ENCODE measurements at places on chromosomes 11 and 22.
A peak's percentile ranks its signal among the peaks of the same experiment; 100 is the strongest.

- DNase-seq = no peak
Measured at GRCh38 chr11:23405350-23405937, 545.2 kb upstream of the CCDC179 start.

- peak; percentile 35 for DNase-seq
Measured at GRCh38 chr11:78424334-78425270, 7.0 kb upstream of the GAB2 start.

DNA sequence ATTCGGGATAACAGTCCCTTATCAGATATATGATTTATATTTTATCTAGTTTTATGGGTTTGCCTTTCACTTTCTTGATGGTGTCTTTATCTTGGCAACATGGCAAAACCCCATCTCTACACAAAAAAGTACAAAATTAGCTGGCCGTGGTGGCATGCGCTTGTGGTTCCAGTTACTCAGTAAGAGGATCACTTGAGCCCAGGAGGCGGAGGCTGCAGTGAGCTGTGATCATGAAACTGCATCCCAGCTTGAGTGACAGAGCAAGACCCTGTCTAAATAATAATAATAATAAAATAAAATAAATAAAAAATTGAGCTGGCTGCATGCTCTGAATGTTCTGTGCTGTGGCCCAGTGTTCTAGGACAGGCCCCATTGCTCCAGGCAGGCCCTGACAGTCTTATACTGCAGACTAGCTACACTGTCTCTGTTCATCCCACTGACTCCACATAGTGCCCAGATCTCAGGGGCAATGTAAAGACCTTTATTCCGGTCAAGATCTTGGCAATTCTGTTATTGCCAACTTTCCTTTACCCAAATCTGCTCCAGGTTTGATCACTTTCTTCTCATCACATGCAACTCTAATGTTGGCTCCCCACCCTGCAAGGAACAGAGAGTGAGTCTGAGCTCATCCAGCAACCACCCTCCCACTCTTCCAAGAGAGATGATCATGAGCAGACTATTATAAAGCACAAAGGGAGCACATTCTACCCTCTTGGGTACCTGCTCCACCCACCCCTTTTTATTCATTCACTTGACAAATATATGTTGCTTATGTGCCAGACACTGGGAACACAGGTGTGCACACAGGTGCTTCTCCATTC is 8.8 kb downstream of the HSPA8 start:
- no peak for DNase-seq

GRCh38 chr11:63670433-63671321 is 499 bp downstream of the ATL3 start:
- DNase-seq = peak; percentile 45

DNA sequence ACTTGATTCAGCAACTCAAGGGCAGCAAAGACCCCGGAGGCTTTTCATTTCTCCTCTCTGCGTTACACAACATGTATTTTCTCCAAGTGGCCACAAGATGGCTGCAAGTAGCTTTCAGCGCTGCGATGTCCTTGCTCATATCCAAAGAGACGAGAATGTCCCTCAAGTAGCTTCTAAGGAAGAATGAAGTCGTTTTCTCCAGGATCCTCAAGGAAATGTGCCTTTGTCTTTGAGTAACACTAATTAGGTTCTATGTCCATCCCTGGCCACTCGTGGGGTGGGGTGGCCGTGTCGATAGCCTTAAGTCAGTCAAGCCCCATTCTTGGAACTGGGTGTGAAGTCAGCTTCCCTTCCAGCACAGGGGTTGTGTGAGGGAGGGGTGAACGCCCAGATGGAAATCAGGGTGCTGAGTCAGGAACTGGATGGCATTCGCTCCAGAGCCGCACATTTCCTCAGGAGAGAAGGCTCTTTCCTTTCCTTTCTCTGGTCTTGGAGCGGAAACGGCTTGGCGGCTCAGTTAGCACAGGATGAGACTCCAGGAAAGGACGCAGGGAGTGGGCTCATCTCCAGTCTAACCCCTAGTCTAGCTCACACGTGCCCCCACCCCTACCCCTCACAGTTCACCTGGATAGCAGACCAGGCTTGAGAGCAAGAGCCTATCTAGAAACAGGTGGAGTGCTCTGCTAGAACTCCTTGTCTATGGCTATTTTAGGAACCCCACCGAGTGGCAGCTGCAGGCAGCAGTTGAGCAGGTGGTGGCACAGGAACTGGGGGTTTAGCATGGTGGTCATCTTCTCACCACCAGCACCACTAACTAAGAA is 44.3 kb downstream of the NNMT start:
- DNase-seq = peak; percentile 76

- DNase-seq = no peak
Measured at GRCh38 chr22:37128555-37129281, 19.2 kb upstream of the TMPRSS6 start.

DNA sequence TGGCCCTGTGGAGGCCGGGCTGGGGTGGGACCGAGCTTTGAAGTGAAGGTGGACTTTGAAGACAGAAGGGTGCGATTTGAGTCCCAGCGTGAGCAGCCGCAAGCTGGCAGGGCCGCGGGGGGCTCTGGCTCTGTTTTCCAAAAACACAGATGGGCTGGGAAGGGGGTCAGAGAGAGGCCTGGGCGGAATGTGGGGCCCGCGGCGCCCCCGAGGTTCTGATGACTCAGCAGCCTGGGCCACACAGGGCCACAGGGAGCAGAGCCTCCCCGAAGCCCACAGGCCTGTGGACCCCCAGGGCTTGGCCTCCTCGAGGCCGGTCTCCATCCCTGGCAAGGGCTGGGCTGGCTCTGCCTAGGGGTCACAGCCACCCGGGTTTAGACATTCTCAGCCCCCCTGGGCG is 6.1 kb downstream of the INS start:
- no peak for DNase-seq

GRCh38 chr11:72573072-72573854 is 101.0 kb downstream of the PDE2A start:
- DNase-seq = no peak

DNA sequence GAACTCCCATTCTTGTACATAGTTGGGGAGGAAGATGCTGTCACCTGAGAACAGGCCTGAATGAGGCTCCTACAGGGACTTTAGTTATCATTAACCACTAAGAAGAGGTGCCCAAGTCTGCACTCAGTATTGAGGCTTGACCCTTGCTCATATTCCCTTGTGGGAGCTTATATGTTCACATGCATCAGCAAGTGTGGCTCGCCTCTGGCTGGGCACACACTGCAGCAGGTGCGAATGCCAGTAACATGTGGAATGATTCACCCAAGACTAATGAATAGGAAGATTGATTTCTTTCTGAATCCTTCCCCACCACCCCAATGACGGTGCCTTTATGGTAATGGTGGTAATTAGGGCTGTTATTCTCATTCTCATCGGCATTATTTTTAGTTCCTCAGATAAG is 127.3 kb downstream of the FEZ1 start:
- no peak for DNase-seq

GRCh38 chr11:47536915-47537314 is 16.0 kb downstream of the CELF1 start:
- no peak for DNase-seq

DNA sequence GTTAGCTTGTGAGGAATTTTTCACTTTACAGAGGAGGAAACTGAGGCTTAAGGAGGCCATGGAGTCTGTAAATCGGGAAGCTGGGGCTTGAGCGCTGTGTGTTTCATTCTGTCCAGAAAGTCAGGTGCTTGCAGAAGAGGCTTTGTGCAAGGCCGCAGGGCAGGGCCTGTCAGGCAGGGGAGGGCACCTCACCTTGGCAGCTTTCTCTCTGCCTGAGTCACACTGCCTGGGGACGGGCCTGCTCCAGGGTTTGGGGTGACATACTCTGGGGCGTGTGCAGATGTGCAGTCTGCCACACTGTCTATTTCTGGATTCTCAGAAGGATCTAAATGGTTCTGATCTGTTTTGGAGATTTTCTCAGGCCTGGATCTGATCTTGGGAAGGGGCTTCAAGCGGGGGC is 8.4 kb downstream of the INCENP start:
- DNase-seq = no peak

GRCh38 chr11:94424662-94425061 is 23.4 kb upstream of the GPR83 start:
- DNase-seq = peak; percentile 33

DNA sequence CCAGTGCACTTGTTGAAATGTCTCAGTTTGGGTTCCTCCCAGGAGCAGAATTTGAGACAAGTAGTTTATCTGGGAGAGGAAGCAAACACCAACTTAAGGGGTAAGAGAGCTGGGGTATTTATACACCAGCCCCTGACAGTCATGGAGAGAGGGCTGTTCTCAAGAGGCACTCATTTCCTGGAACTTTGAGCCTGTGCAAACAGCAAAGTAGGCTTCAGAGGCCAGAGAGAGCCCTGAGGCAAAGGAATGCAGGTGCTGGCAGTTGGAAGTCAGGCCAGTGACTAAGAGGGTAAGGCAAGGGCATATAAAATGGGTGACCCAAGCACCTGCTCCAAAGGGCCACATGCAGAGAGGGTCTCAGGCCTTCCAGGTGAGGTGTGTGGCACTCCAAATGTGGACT is 16.1 kb downstream of the MS4A18 start:
- DNase-seq = no peak

- DNase-seq = peak; percentile 43
Measured at GRCh38 chr11:12085371-12086251, 24.8 kb upstream of the MICAL2 start.

DNA sequence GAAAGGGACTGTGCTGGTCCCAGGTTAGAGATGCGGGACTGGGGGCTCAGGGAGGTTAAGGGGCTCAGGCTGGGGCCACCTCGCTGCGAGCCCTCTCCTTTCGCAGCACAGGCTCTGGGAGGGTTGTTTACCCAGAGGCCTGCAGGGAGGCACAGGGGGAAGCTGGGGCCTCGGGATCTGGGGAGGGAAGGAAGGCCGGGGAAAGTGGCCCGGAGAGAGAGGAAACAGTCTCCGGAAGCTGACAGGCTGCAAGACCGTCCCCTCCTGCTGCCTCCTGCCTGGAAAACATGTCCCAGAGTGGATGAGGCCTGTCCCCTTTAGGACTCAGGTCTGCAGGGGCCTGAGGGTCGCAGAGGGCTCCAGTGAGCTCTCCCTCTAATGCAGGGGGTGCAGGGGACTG is 45.4 kb downstream of the MYO7A start:
- DNase-seq = no peak

- no peak for DNase-seq
Measured at GRCh38 chr11:110600322-110600721, 111.9 kb downstream of the ARHGAP20 start.

DNA sequence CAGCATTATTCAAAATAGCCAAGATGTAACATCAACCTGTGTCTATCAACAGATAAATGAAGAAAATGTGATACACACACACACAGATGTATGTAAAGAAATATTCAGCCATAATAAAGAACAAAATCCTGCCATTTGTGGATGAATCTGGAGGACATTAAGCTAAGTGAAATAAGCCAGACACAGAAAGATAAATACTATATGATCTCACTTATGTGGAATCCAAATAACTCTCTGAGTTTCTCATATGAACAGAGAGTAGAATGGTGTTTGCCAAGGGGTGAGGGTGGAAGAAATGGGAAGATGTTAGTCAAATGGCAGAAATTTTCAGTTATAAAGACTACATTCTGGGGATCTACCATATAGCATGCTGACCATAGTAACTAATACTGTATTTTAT is 224.2 kb downstream of the GUCY1A2 start:
- peak; percentile 54 for DNase-seq

DNA sequence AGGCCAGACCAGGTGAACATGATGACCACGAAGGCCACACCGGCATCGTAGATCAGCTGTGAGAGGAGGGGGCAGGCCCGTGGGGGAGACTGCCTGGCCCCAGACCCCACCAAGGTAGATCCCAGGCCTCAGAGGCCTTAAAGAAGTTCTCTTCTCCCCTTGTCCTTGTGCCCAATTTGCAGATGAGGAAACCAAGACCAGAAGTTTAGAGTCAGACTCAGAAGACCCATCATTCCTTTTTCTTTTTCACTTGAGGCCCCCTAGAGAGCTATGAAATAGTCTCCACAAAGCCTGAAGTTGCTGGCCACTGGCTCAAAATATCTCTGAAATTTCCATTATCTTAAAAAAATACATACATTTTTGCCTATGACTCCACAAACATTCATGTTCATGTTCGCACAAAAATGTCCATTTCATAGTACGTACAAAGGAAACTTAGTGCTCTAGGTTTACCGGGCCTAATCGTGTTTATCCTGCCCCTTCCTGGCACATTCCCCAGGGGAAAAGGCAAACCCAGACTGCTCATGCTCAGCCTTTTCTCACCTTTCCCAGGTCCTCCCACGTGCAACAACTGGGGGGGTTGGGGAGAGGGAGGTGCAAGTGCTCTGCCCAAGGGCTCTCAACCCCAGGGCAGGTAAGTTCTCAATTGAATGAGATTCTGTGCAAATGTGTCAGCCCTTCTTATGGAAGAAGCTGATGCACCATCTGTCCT is 19.2 kb downstream of the SLC43A1 start:
- no peak for DNase-seq

GRCh38 chr11:123227763-123228495 is 32.9 kb upstream of the CLMP start:
- no peak for DNase-seq

DNA sequence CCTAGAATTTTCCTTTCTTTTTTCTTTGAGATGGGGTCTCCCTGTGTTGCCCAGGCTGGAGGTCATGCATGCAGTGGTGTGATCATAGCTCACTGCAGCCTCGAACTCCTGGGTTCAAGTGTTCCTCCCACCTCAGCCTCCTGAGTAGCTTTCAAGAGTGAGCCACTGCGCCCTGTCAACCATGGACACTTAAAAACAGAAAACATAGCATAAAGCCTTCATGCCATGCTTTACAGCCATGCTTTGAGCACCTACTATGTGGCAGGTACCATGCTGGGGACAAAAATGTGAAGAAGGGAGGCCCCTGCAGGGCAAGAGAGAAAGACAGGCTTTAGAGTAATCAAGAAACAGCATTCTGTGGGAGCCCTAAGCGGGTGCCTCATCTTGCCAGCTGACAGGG is 13.7 kb upstream of the GNB1L start:
- no peak for DNase-seq

DNA sequence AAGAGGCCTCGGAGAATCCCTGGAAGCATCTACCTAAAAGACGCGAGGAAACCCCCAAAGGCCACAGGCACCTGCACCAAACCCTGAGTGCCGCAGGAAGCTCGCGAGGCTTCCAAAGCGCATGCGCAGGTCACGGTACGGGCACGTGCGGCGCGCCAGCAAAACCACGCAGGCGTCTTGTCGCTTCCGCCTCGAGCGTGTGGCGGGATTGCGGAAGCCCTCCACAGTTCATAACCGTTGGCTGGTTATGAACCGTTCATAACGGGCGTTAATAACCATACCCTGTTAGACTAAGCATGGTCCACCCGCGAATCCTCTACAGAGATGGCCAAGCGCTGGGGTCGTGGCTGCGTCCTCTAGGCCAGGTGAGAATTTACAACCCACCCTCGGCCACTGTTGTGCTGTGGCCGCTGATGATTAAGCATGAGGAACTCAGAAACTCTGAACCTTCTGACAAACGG is 46.4 kb downstream of the MORC2 start:
- peak; percentile 53 for DNase-seq

DNA sequence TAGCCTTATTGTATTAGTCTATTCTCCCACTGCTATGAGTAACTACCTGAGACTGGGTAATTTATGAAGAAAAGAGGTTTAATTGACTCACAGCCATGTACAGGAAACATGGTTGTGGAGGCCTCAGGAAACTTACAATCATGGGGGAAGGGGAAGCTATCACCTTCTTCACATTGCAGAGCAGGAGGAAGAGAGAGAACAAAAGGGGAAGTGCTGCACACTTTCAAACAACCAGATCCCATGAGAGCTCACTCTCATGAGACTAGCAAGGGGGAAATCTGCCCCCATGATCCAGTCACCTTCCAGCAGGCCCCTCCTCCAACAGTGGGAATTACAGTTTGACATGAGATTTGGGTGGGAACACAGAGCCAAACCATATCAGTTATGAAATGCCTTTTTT is 179.4 kb downstream of the ARHGAP42 start:
- DNase-seq = no peak

All from fibroblast of upper back skin (primary cell).